BE2C (cell line): ENCODE measurements at places on chromosomes 13 and 19.

GRCh38 chr19:15323496-15324235 lies 8.7 kb downstream of the BRD4 start:
- DNase-seq = no peak

DNA sequence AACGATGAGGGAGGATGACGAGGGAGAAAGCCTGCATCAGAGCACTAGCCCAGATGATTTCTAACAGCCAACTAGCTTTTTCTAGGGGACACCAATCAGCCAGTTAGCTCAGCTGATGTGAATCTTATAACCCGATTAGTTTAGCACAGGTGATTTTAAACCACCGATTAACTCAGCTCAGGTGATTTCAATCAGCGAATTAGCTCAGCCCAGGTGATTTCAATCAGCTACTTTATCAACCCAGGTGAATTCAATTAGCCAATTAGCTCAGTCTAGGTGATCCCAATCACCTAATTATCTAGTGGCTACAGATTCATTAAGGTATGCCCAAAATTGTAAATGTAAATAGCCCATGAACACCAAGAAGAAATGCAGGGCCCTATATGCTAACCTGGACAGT lies 146.9 kb downstream of the ZNF486 start:
- no peak for DNase-seq

DNA sequence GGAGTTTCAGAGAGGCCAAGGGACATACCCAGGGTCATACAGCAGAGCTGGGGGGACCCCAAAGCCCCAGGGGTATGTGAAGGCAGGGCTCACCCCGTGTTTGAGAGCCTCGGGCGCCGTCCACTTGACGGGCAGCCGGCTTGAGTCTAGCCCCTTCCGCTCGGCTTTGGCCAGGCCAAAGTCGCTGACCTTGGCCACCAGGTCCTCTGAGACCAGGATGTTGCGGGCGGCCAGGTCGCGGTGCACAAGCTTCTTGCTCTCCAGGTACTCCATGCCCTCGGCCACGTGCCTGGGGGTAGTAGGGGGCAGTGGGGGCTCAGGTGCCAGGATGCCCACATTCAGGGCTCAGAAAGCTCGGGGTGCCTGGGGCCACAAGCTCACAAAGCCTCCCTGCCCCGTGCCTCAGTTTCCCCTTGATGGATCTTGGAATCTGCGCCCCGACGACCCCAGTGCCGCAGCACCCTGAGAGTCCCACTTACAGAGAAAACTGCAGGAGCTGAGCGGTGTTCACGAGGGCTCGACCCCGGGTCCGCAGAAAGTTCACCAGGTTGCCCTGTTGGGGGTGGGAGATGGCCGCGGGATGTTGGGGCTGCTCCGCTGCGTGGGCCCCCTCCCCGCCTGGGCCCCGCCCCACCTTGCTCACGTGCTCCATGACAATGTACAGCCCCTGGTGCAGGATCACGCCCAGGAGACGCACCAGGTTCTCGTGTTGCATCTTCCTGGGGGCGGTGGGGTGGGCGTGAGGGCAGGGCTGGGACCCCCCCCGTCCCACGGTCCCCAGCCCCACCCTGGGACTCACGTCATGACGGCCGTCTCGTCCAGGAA lies 7.1 kb downstream of the MATK start:
- no peak for DNase-seq

DNA sequence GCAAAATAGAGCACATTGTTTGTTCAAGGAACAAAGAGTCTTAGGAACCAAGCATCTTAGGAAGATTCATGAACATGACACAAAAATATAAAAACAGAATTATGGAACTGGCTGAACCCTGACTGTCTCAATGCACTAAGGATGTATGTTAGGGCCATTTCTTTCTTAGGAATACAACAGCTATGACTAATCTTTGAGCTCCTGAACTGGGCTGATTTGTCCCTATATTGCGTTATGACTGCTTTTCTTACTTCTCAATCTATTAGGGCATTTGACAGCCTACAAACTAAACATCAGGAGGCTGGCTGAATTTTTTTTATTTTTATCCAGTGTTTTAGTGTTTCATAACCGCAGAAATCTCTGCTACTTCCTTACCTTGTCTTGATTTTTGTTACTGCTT lies 211.2 kb downstream of the OXGR1 start:
- no peak for DNase-seq

GRCh38 chr19:5949792-5950305 lies 28.1 kb downstream of the RANBP3 start:
- DNase-seq = no peak

- no peak for DNase-seq
Measured at GRCh38 chr13:59745392-59745788, 418.3 kb downstream of the DIAPH3 start.

DNA sequence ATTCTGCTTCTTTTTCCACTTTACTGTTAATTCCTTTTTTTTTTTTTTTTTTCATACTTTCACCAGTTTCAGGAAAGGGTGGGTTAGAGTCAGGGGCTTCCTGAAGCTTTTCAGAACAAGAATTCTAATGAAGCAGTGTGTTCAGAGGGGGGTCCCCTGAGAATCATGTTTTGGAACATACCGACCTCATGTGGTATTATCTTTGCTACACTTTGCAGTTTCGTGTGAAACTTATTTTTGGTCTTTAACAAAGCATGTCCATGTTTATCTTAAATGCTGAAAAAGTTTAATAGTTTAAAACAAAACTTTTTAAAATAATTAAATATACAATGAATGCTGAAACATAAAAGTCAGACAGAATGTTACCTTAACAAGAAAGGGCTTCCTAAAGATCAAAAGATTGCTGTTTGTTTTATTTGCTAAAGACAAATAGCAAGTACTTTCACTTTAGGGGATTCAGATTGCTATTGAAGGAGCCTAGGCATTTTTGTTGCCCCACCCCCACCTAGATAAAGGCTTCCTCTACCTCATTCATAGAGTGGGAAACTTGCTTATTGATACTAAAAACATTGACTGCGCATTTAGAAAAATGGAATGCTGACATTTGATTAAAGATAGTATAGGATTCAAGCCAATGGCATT lies 21.1 kb upstream of the POMP start:
- no peak for DNase-seq

DNA sequence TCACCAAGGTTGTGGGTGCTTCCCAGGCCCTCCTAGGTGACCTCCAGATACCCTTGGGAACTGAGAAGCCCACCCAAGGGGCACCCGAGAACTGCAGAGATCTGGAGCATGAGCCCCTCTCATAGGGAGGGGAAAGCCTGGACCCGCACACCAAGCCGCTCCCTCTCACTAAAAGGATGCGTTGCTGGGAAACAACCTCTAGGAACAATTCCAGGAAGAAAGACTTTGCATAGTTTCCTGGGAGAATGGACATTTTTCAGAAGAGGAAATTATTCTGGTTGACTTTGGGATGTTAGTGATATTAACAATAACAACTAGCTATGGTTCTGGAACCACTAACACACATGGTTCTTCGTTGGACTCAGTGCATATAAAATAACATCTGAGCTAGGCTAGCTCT lies 64.6 kb downstream of the SLC7A1 start:
- no peak for DNase-seq

DNA sequence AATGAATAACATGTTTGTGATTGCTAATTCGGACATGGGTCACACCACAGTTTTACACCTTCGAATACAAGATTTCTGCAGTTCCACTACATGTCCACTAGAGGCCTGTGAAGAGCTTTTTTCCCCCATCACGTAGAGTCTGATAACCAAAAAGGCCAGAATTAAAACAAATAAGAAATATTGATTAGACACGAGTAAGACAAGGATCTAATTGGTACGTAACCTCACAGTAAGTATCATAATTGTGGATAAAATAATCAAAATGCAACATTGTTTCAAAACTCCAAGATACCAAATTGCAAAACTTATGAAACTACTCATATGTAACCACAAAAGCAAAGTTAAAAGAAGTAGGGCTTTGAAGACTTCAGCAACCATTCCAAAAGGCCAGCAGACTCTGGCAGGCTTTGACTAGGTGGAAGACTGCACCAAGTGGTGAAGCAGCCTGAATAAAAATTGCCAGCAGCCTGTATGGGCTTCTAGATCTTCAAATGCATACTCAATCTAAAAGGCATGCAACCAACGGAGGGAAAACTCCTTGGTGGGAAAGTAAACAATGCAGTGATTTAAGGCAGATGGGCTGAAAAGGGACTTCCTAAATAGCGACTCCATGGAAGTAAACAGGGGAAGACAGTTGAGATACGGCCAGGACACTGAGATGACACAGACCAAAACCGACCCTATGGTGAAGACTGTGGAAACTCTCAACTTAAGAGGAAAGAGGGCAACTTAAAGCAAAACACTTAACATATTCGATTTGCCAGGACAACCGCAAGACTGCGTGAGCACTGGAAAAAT lies 56.7 kb downstream of the STARD13 start:
- DNase-seq = no peak

DNA sequence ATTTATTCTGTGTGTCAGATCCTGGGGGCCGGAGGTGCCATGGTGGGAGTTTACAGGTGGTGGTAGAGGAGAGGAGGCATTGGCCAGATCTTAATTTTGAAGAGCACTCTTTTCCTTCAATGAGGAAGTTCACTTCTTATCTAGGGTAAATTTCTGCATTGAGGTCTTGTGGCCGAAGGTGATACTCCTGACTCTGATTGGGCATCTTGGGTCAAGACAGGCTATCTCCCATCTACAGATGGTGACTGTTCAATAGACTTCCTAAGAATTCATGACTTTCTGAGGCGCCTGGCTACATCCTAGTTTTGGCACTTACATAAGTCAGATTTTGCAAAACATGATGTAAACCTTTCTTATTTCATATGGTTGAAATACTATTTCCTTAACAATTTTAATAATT lies 135.2 kb downstream of the SUCLA2 start:
- no peak for DNase-seq

DNA sequence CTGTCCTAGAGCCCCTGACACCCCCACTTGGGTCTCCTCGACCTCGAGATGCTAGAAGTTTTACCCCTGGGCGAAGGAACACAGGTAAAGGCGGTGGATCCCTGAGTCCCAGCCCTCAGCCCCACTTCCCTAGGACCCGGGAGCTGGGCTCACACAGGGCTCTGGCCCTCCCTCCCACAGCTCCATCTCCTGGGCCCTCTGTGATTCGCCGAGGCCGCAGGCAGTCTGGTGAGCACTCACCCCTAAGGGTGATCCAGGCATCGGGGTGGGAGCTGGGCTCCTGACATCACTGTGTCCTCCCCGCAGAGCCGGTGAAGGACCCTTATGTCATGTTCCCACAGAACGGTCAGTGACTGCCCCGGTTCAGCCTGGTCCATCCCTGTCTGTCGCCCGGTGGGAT lies 8.3 kb downstream of the PLEKHG2 start:
- no peak for DNase-seq

DNA sequence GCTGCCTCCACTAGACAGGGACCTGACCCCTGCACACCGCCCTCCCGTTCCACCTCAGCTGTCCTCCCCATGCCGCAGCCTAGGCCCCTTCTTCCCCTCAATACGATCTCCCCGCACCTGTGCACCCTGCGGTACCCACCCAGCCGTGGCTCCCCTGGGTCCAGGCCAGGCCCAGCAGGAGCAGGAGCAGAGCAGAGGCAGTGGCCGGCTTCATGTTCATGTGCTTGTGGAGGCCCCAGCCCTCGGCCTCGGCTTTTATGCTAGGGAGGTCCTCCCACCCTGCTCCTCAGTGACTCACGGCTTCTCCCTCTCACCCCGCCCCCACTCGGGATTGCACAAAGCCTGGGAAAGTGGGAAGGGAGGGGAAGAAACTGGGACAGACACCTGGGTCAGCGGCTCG lies 11.4 kb upstream of the KRTDAP start:
- DNase-seq = no peak

GRCh38 chr13:46831588-46832194 lies 34.7 kb upstream of the ESD start:
- DNase-seq = peak; percentile 47

GRCh38 chr13:105446197-105446596 lies 1089.3 kb downstream of the EFNB2 start:
- no peak for DNase-seq

DNA sequence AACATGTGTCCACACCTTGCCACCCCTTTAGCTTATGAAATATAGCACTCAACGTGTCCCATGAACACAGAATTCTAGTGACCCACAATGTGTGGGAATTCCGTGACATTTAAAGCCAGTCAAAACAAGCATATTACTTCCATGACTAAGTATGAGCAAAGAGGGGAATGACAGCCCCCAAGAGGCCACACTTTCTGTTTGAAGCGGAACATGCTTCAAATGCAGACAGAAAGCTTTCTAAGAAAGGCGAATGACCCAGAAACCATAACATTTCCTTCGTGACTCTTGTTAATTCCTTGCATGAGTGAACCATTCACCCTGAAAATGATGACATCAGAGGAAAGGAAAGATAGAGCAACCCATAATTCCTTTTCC lies 122.0 kb upstream of the FNDC3A start:
- no peak for DNase-seq

DNA sequence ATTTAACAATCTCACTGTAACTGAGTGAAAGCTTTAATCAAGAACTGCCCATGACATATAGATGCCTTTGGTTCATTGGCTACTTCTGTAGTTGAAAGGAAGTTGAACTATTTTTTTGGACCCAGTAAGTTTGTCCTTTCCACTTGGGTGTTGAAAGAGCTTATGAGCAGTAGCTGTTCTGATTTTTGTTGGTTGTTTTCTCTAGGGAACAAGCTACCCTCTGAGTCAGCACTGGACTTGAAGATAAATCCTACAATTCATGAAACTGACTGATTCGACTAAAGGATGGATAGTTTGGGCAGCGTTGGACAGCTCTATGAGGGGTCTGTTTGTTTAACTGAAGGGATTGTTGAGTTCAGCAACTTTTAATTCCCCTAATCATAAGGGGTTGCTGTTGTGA lies 101.0 kb downstream of the PAN3 start:
- no peak for DNase-seq

- peak; percentile 78 for DNase-seq
Measured at GRCh38 chr19:12779162-12779993, 4.0 kb upstream of the HOOK2 start.
